NCI-H510A treated with DMSO at 0.1 percent for 48 hours (cell line): ENCODE measurements at places on chromosomes 12 and 14.

- DNase-seq: no peak
These were observed 2.1 kb upstream of the PTPN6 start for GRCh38 chr12:6948873-6949594.

DNA sequence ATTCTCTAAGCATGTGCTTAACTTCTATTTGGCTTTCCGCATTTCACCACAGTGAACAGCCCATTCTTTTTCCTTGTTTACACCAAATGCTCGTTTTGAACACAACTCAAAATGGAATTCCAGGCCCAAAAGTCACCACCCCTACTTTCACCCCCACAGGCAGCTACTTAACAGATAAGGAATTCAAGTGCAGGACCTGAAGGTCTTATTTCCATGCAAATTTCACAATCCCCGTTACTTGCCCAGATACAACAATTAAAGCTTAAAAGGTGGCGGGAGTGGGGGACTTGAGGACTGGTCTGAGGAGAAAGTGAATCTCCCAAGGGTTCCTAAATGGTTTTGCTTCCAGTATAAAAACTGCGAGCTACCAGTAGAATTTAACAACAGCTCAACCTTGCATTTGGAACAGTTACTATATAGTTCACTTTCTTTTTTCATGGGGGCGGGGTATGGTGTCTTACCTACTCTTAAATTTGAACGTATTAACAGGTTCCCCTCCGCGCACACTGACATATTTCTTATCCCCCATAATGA is 3.7 kb downstream of the USP44 start:
- DNase-seq: no peak

DNA sequence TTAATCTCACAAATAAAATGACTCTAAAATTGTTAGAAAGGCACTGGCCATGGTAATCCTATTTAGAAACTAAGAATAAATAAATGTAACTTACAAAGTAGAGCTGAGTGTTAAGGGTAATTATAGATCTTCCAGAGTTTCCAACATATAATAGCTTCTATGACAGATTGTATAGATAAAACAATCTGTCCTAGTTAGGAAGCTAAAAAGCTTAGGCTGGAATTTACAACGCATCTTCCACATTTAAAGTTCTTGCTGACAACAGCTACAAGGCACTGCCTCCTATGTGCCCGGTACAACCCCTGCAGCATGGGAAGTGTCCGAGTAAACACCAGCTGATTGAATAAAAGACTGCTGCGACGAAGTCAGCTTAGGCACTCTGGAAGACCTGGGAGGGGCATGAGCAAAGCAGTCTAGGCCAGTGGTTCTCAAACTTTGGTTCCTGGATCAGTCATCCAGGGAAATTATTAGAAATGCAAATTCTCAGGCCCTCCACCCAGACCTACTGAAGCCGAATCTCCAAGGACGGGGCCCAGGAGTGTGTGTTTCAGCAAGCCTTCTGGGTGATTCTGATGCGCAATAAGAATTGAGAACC is 635.6 kb upstream of the TBX3 start:
- peak; percentile 26 for DNase-seq

GRCh38 chr14:75993567-75994041 is 8.0 kb downstream of the IFT43 start:
- no peak for DNase-seq

DNA sequence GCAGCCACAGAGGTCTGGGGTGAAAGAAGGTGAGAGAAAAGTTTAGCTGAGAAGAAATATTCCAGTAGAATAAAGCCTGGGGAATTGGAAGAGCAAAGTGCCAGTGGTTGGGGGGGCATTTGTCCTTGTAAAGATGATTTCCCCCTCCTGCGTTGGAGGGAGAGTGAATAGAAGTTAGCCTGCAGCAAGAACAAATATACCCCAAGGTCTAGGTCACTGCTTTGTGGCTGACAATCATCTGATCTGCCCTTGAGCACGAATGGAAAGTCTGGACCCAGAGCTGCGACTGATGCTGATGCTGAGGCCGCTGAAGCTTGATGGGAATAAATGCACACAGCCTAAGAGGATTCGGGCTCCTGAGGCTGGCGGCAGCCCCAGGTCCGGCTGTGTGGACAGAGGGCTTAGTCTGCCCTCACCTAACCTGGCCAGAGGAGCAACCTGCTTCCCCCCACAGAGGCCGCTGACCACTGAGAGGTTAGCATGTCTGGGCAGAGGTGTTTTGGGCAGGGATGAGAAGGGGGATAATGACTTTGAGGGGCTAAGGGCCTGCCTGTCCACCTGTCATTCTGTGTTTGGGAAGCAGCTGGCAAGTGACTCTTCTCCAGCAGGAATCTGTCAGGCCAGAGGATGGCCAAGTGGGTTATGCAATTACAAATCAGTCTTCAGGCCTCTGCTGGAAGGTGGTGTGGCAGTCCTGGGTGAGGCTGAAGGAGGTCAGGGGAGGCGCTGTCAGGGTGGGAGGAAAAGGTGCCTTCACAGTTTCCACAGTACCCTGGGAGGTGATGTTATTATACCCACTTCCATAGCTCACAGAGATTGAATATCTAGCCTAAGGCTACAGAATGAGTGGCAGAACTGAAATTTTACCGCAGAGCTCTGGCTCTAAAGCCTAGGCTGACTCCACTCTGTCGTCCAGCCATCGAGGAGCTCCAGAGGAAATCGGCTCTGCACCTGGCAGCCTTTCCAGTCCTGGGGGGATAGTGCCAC is 11.7 kb downstream of the TUBA1C start:
- DNase-seq: no peak

DNA sequence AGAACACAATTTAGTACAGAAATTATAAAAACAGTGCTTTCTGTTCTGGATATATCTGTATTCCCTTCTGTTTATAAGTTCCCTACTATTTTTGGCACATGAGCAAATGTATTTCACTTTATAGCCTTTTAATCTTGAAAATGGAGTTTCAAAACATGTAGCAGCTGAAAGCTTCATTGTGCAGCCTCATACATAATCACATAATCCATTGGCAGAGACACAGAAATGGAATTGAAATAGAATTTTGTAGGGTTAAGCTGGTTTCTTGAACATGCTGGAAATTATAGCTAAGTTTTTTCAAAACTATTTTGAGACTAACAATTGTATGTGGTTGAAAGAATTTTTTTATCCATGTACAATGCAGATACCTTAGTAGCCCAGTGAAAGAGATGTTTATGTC is 614.3 kb upstream of the MDGA2 start:
- no peak for DNase-seq

DNA sequence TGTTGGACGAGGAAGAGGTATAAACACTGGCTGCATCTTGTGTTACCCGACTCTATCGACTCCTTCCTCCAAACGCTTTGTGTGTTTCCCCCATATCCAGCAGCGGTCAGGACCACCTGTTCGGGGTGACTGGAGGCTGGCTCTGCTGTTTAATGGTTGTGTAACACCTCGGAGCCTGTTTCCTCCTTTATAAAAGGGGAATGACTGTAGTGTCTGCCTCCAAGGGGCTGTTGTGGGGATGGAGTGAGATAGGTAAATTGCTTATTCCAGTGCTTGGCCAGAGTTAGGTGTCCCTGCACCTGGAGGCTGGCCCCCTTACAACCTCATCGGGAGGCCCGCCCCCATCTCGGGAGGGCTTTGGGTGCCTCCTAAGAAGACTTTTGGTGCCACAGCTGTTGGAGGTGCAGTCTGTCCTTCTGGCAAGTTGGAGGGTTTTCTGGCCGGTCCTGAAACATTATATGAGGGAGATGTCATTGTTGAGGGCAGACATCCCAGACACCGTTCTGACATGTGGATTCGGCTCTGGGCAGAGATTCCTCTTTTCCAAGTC is 1.1 kb downstream of the MLXIP start:
- DNase-seq: no peak

- no peak for DNase-seq
These were observed 739.7 kb downstream of the SLC6A15 start for GRCh38 chr12:84172823-84173424.

GRCh38 chr12:90791445-90791844 is 163.5 kb downstream of the CCER1 start:
- no peak for DNase-seq

DNA sequence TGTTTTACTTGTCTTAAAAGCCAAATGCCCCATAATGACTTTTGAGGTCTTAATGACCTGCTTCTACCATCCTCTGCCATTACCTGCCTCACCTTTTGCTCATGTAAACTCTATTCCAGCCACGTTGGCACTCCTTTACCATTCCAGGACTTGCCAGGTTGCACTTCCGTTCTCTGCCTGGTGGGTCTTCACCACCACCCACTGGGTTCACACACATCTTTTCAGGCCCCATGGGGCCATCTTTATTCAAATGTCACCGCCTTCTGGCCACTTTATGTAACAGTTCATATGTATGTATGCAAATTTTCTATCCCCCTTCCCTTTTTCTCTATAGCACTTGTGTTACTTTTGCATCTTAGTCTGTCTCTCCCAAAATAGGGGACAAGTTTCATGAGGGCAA is 57.7 kb downstream of the ATP2A2 start:
- no peak for DNase-seq

- DNase-seq: peak; percentile 55
These were observed 48.7 kb downstream of the NEUROD4 start for GRCh38 chr12:55068416-55069010.

- no peak for DNase-seq
These were observed at the start of gene KLRB1 for GRCh38 chr12:9607716-9608115. KLRB1 (minus strand) TSS chr12:9607916; CDS start chr12:9607839, 77 bp downstream.

DNA sequence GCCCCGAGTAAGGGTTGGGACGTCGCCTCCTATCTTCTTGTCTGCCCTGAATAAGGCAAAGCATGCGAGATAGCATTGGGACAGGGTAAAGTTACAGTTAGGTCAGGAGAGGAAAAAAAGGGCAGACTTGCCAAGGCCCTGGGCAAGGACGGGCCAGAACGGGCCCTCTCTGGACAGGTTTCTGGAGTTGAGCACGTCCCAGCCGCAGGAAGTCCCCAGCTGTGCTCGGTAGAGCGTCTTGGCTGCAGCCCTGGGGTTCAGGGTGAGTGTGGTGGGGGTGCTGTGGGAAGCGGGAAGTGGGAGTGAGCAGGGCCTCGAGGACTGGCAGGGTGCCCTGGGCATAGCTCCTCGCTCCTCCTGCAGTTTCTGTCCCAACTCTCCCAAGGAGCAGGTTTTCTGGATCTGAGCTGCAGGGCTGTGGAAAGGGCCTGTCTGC is 5.4 kb downstream of the RPS6KL1 start:
- DNase-seq: no peak

DNA sequence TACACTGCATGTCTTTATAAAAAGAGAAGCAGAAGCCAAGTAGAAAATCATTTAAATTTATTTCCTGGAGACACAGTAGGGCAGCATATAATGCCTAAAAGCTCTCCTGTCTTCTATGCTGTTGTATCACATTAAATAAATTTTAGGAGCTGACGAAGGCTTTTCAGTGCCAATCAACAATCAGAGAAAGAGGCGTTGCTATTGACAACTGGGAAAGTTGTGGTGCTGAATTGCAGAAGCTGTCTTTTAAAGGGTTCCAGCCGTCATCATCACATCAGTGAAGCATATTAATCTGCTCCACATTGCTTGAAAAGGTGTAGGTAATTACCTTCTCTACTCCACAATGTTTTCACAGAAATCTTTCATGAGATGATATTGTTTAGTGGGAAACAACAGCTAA is 103.9 kb downstream of the FSCB start:
- no peak for DNase-seq

DNA sequence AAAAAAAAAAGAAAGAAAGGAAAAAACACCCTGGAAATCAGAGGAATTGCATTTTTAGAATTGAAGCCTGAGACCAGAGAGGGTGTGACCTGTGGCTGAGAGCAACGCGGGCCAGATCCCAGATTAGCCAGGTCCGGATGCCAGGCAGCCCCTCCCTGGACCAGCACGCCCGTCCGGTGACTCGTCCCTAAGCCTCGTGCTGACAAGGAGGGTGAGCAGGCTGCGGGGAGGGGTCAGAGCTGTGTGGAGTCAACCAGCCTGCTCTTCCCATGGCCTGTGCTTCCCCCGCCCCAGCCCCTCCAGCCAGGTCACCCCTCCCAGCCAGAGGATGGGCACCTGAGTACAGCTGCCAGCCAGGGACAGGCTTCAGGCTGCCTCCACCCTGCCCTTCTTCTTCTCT is 4.2 kb upstream of the KLC1 start:
- peak; percentile 63 for DNase-seq

DNA sequence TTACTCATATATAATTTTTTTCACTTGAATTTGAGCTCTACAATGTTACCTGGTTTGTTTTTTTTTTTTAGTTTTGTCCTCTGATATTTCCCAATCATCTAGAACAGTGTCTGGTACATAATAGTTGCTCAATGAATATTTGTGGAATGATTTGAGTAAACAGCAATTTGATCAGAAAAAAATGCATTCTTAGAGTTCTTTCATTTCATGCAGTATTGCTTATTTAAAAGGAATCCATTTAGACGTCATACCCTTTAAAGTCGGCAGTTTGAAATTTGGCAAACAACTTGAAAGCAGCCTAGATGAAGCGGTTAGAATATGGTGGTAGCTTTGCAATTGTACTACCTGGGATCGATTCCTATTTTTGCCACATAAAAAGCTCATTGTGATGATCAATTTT is 140.0 kb downstream of the PDE3A start:
- no peak for DNase-seq
